ENCODE measurements at places on chromosomes 6 and 20.

- no peak for DNase-seq
Measured at GRCh38 chr6:135298455-135298854, 117.3 kb downstream of the MYB start.

- DNase-seq = no peak
Measured at GRCh38 chr6:144582939-144583613, 297.9 kb downstream of the UTRN start.

GRCh38 chr6:38818691-38819090, 103.6 kb downstream of the DNAH8 start:
- DNase-seq = no peak

DNA sequence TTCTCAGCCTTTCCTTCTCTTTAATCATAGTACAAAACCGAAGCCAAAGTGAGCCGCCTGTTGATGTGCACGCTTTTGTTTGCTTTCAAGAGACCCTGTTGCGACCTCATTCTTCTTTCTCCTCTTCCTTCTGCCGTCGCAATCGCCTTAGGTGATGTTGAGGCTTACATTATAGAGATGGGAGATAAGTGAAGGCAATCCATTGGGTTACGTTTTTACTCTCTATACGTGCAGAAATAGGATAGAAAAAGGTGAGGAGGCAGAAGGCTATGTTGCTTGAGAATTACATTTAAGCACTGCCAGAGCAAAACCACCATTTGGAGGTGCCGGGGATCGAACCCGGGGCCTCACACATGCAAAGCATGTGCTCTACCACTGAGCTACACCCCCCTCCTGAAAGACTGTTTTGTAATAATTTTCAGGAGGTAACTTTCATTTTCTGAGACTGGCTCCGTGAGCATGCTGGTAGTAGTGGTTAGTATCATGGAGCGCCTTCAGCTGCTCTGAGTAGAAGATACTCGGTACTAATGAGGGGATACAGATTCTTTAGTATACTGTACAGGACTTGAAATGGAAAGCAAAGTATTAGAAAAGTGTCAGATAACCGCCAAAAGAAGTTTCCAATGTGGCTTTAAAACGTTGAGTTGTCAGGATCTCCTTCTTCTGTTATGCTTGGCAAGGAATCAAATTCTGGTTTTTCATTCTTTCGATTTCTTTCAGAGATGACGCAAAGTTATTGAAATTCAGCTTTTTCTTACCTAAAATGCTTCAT, 165.6 kb downstream of the TRIM27 start:
- DNase-seq = no peak

- no peak for DNase-seq
Measured at GRCh38 chr20:60001108-60001507, 42.9 kb downstream of the CDH26 start.

DNA sequence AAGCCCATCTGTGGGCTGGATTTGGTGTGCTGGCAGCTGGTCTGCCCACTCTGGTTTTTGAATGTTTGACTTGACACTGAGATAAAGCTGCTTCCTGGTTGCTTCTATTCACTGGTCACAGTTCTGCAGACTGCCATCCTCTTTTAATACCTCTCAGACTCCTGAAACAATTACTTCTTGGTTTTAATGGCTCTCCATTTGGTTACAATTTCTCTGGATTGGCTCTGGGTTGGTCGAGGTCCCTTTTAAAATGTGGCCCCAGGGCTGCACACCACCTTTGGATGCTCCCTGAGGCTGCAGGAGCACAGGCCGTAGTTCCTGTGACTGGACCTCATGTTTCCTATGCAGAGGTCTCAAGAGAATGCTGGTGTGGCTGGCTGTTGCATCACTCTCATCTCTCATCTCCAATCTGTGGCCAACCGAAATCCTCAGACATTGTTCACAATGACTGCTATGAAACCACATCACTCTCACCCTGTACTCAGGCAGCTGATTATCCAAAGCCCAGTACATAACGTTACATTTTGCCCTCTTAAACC, 98.5 kb downstream of the INSM1 start:
- DNase-seq = no peak

GRCh38 chr6:121630716-121631115, 195.3 kb downstream of the GJA1 start:
- DNase-seq = no peak

DNA sequence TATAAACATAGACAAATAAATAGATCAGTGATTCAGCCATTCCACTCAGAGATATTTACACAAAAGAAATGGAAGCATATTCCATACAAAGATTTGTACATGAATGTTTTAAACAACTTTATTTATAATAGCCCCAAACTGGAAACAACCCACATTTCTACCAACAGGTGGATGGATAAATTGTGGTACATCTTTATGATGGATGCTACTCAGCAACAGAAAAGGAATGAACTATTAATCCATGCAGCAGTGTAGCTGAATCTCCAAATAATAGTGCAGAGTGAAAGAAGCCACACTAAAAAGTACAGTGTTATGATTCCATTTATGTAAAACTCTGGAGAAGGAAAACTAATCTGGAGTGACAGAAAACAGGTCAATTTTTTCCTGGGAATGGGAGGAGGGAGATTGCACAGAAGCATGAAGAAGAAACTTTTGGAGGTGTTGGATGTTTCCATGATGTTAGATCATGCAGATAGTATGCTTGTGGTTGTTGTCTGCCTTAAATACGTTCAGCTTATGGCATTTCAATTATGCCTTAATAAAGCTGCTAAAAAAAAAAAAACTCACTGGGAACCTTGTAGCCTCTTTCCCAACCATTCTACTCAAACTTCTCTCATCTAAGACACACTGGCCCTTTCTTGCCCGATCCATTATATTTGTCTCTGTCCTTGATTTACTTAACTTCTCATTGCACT, 100.9 kb downstream of the PPP1R14C start:
- DNase-seq = no peak

DNA sequence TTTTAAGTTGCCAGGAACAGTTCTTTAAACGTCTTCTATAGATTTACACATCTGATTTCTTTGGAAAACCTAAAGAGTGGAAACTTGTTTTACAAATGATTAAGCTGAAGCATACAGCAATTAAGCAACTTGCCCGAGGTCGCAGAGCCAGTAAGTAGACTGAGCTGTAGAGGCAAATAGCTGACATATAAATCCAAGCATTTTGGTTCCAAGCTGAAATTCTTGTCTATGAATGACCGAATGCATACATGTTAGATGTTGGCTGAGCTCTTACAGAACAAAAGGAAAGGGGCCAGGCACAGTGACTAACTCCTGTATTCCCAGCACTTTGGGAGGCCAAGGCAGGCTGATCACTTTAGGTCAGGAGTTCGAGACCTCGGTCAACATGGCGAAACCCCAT, 101.8 kb upstream of the SGK1 start:
- no peak for DNase-seq

DNA sequence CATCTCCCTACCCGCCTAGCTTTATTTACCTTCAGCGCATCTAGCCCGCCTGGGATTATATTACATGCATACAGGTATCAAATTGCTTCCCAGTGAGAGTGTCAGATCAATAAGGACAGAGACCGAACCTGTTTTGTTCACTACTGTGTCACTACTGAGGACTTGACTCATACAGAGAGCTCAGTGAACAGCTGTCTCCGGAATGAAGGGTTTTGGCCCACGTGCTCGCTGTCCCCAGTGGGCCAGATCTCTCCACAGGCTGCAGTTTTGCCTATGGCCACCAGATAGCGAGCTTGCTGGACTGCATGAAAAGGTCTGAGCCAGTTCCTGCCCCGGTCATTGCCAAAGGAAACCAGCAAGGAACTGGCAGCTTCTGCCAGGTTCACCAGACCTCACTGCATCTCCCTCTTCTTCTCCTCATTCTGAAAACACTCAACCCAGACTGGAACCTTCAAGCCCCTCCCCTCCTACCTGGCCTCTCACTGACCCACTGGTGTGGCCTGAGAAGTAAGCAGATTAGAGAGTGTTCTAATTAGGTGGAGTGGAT, 150.8 kb downstream of the ZMYND8 start:
- DNase-seq = peak; percentile 15

GRCh38 chr6:32772656-32773055, 9.3 kb upstream of the HLA-DQB2 start:
- no peak for DNase-seq
